ENCODE measurements at places on chromosomes 1 and 21.

DNA sequence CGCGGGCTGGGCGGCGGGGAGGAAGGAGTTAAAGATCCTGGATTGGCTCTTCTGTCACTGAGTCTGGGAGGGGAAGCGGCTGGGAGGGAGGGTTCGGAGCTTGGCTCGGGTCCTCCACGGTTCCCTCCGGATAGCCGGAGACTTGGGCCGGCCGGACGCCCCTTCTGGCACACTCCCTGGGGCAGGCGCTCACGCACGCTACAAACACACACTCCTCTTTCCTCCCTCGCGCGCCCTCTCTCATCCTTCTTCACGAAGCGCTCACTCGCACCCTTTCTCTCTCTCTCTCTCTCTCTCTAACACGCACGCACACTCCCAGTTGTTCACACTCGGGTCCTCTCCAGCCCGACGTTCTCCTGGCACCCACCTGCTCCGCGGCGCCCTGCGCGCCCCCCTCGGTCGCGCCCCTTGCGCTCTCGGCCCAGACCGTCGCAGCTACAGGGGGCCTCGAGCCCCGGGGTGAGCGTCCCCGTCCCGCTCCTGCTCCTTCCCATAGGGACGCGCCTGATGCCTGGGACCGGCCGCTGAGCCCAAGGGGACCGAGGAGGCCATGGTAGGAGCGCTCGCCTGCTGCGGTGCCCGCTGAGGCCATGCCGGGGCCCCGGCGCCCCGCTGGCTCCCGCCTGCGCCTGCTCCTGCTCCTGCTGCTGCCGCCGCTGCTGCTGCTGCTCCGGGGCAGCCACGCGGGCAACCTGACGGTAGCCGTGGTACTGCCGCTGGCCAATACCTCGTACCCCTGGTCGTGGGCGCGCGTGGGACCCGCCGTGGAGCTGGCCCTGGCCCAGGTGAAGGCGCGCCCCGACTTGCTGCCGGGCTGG, at the start of gene NPR1:
NPR1 (plus strand) TSS at position 170 of the 818 bp plus-strand sequence; CDS start at position 591, 421 bp downstream.
- no peak for DNase-seq

GRCh38 chr1:54276617-54277450, 76.9 kb downstream of the MRPL37 start:
- DNase-seq: no peak

DNA sequence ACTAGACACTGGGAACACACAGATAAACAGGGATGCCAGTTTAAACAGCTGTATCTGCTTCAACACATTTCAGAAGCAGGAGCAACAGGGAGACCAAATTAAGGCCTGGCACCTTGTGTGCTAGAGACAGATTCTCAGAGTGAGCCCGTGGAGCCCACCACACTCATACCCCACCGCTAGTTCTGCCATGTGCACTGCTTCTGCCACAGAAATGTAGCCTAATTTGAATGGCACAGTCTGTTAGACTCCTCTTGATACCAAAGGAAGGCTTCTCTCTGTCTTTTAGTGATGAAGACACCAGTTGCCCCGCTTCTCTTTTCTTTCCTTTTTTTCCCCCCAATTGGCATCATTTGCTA, 29.3 kb upstream of the ACP6 start:
- DNase-seq: no peak

GRCh38 chr1:54546651-54547401, 1.2 kb upstream of the ACOT11 start:
- no peak for DNase-seq

- peak; percentile 49 for DNase-seq
These were observed at the start of gene SYT14 for GRCh38 chr1:209937996-209938959. Gene SYT14 (plus strand): TSS chr1:209938217. CDS start chr1:209938265, 48 bp downstream.

DNA sequence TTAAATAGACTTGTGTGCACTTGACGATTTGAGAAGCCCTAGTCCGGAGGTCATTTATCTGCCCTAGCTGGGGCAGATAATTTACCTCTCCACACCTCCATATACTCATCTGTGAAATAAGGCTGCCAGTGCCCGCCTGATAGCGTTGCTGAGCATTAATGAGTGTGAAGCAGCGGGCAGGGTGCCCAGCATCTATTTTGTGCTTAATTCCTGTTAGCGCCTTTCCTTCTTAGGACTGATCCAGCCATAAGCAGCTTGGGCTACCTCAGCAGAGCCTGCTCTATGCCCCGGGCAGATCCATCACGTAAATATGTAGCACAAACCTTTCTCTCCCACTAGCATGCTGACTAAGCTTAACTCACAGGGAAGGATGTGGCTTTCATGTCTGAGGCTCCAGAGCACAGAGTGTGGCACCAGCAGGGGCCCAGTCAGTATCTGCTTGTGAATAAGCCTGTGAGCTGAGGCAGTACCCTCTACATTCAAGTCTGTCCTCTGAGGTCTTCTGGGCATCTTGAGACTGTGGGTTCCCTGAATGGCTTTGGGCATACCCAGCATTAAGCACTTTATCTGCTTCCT, 21.5 kb upstream of the RNF187 start:
- DNase-seq: no peak

DNA sequence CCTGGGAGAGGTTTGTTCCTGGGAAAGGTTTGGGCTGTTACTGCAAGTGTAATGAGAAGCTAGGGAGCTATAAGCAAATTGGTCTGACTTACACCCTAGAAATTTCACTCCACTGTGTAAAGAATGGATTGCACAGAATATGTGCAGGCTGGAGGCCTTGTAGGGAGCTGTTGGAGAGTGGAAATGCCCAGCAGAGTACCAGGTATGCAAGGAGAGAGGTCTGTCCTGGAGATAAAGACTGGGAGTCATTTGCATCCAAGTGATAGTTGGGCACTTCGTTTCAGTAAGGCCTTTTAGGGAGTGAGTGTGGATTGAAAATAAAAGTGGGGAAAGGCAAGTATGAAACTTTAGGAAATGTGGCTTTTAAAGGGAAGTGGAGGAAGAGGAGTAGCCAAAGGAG, 75.8 kb downstream of the CACNA1E start:
- no peak for DNase-seq

GRCh38 chr1:31769720-31770390, 5.7 kb upstream of the ADGRB2 start:
- DNase-seq: peak; percentile 31

DNA sequence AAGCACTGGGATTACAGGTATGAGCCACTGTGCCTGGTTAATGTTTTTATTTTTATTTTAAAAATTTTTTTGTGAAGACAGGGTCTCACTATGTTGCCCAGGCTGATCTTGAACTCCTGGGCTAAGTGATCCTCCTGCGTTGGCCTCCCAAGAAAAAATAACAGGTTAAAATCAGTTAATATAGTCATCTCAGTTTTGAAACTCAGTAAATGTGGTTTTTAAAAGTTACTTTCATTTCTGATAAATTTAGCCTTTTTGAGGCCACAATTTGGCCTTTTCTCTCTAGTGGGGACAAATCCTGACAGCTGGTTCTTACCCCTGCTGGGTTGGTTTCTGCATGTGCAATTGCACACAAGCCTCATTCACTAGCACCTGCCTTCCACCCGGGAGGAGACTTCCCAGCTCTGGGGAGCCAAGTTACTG, 13.3 kb downstream of the PMF1 start:
- no peak for DNase-seq
